ENCODE measurements at places on chromosomes 16 and 17.

- no peak for DNase-seq
Observed at GRCh38 chr17:51427856-51428255, 167.5 kb downstream of the UTP18 start.

GRCh38 chr16:81261049-81261648 is 22.7 kb downstream of the BCO1 start:
- peak; percentile 40 for DNase-seq

DNA sequence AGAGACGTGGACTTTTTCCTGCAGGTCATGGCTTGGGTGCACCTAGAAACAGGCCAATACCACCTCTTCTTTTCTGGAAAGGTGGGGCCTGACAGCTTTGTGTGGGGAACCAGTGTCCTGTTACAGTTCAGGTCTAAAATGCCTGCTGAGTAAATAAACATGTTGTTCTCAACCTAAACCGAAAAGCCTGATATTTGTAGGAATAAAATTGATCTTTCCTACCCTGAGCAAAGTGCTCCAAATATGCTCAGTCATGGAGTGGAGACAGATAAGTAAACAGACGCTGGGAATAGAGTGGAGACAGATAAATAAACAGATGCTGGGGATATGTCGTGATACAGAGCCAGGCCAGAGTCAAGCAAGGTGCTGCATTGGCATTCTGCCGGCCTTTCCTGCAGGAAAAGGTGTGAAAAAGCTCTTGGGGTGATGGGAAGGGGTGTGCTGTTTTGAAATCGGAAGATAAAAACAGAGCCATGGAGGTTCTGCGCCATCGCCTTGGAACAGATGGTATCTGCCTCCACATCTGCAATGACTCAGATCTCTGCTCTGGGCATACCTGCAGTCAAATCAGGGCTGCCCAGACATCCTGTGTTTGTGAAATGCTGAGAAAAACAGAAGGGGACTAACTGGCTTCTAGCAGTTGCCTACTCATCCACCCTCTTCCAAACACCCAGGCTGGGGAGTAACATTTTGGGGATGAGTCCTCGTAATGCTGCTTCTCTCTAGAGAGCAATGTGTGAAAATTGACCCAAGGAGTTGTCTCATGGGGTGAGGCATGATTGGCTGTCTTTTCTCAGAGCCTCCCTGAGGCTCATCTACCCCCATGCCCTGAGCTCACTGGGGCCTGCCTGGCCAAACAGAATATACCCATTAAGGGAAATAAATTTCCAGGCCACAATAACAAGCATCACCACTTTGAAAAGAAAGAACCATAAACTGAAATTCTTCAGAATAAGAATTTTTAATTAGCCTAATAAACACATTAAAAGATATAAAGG is 16.8 kb upstream of the TRPV2 start:
- peak; percentile 53 for DNase-seq

- DNase-seq: no peak
Observed at GRCh38 chr16:84948851-84949610, 62.3 kb downstream of the ZDHHC7 start.

- no peak for DNase-seq
Observed at GRCh38 chr17:39921323-39921722, 2.9 kb upstream of the GSDMB start.

DNA sequence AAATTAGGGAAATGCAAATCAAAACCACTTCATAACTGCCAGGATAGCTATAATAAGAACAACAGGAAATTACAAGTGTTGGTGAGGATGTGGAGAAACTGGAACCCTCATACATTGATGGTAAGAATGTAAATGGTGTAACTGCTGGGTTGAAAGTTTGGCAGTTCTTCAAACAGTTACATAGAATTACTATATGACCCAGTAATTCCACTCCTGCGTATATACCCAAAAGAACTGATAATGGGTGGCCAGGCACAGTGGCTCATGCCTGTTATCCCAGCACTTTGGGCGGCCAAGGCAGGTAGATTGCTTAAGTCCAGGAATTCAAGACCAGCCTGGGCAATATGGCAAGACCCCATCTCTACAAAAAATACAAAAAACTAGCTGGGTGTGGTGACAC is 4.5 kb upstream of the CMTM4 start:
- no peak for DNase-seq

GRCh38 chr17:74051348-74051747 is 152.1 kb upstream of the RPL38 start:
- no peak for DNase-seq

- DNase-seq: peak; percentile 97
Observed at GRCh38 chr16:75555213-75555706, 792 bp downstream of the TMEM231 start.

- DNase-seq: no peak
Observed at GRCh38 chr16:88023366-88023765, 72.1 kb downstream of the BANP start.

- no peak for DNase-seq
Observed at GRCh38 chr16:55534756-55535155, 25.9 kb downstream of the LPCAT2 start.

DNA sequence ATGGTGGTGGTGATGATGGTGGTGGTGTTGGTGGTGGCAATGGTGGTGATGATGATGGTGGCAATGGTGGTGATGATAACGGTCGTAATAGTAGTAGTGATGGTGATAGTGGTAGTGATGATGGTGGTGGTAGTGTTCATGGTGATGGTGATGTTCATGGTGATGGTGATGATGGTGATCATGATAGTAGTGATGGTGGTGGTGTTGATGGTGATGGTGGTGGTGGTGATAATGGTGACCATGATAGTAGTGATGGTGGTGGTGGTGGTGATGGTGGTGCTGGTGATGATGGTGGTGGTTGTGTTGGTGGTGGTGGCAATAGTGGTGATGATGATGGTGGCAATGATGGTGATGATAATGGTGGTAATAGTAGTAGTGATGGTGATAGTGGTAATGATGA is 68.0 kb downstream of the SOX9 start:
- DNase-seq: no peak

DNA sequence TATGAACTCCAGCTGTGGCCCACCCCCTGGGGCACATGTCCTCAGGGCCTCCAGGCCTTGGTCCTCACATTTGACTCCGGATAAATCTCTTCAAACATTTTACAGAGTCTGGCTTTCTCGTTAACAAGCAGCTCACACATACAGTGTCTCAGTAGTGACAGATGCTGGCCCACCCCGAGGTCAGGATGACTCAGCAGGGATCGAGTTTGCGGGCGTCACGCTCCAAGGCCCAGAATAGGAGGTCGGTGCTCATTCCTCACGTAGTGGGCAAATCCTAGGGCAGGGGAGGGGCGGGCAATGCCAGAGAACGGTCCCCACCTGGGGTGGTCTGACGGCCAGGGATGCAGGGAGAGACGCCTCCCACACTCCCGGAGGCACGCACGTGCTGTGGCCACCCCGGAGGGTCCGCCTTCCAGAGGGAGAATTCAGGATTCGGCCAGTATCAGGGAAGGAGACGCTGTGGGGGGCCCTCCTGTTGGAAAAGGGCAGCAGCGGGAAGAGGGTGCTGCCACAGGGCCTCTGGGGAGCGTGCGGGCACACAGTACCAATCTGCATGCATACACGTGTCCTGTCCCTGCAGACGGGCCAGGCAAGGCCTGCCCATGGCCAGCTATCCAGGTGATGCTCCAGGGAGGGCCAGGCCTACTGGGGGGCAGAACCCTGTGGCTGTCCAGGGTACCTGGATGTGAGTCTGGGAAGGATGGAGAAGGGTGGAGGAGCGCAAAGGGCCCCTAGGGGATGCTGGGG is 8.6 kb downstream of the SLC7A5 start:
- peak; percentile 87 for DNase-seq

DNA sequence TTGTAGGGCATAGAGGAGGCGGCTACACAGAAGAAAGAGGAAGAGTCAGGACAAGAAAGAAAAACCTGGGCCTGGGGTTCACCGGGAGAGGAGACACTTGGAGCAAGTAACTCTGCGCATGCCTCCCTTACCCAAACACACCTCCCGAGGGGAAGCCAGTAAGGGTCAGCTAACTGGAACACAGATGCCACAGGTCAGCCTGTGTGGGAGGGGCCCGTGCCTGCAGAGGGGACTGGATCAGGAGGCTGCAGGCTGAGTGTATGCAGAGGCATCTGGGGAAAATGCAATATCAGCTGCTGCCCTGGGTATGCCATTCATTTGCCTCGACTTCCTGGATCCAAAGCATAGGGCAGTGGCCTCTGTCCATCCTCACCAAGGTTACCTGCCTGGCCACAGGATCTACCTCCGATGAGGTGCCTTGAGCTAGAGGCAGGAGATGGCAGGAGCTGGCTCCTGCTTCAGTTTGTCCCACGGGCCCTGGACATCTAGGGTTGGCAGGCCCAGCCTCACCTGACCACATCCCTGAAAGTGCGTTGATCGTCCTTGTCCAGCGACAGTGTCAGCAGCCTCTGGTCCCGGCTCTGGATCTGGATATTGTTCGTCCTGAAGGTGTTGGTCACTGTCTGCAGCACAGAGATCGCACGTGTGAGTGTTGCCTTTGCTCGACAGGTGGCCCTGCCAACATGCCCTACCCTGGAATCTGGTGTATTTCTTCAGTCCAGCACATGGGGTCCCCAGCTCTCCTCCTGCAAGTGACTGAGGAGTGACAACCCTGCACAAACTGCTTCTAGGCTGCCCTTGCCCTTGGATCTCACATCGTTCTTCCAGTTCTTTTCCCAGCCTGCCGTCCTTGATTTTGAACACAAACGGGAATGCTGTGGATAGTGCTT is 4.6 kb upstream of the MFSD6L start:
- DNase-seq: no peak

GRCh38 chr17:31388770-31389656 is 2.5 kb upstream of the RAB11FIP4 start:
- DNase-seq: peak; percentile 54

DNA sequence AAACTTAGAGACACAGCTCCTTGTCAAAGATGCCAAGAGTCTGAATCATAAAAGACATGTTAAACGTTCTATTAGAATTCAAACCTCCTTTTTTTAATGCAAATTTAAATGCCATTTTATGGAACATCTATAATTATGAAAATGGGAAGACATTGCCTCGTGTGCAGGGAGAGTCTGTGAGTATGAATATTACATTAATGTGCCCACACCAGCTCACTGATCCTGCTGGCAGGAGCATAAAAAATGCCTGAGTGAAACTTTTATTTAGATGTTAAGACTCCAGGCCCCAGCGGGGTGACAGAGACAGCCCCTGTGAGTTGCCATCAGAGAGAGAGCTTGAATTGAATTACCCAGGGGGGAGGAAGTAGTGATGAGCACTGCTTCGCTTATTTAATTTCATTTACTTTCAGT is 84.8 kb downstream of the SNX11 start:
- peak; percentile 49 for DNase-seq

GRCh38 chr16:59385959-59386358 is 651.8 kb upstream of the GOT2 start:
- peak; percentile 63 for DNase-seq

- DNase-seq: no peak
Observed at GRCh38 chr17:48002916-48003416, 32.1 kb downstream of the CDK5RAP3 start.

DNA sequence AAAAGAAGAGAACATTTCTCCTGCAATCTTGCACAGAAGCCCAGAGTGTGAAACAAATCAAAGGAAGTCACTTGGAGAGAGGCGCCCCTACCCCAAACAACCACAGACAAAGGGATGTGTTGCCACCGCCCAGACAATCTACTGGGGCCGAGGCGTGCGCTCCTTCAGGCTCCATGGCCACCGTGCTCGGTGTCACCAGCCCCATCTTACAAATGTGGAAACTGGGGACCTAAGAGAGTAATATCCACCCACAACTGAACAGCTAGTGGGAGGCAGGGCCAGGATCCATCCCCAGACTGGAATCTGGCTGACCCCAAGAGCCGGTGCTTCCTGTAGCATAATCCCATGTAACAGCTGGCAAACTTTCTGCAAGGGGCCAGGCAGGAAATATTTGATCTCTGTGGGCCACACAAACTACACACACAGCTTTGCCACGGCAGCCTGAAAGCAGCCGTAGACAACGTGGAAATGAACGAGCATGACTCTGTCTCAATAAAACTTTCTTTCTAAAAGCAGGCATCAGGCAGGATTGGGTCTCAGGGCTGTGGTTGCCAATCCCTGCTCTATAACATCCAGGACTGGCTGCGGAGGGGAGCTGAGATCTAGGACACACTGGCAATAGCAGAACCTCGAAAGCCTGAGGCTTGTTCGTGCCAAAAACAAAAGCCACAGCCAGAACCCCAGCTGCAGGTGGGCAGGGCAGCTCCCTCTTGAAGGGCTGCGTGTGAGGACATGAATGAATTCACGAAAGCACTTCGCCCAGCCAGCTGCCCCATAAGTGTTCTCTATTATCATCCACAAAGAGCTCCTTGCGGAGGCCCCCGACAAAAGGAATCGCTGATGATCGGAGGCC is 26.6 kb upstream of the GINS2 start:
- DNase-seq: no peak

DNA sequence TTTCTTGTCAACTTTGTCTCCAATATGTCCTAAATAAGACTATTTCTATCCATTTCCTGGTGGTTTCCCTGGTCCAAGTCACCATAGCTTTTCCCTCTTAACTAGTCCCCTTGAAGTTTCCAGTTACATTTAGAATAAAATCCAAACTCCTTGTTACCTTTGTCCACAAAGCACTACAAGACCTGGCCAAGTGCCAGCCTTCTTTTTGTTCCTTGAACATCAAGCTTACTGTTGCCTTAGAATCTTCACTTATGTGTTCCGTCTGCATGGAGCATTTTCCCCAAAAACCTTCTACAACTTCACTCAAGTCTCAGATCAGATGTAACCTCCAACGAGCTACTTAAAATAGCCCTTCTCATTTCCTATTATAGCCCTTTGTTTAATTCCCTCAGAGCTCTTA is 101.4 kb downstream of the ITFG1 start:
- no peak for DNase-seq

DNA sequence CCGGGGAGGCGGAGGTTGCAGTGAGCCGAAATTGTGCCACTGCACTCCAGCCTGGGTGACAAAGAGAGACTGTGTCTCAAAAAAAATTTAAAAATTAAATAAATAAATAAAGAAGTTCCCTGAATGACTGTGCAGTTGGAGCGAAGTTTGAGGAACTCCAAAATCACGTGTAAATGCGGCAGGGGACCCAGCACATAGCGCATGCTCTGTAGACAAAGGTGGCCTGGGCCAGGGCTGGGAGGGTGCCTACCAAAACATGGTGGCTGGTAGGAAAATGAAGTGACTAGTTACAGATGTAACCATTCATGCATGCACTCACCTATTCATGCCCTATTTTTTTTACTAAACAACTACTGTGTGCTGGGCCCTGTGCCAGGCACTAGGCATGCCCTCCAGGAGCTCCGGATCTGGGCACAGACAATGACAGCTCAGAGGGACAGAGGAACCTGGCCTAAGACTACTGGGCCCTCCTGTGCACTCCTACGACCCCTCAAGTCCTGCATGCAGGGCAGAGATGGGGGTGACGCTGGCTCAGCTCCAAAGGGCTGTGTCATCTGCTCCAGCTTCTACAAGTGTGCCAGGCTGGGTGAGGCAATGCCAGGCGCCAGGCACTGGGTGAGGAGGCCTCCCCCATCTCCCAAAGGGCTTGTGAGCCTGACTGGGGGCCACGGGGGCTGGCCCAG is 65.3 kb downstream of the RMI2 start:
- DNase-seq: no peak

- peak; percentile 96 for DNase-seq
Observed at GRCh38 chr17:44108440-44109311, 14.8 kb downstream of the HDAC5 start.

GRCh38 chr16:56643080-56643778 is 4.8 kb downstream of the MT1A start:
- DNase-seq: peak; percentile 71

GRCh38 chr17:78986649-78987328 is 7.1 kb upstream of the LGALS3BP start:
- DNase-seq: peak; percentile 81

Measured in ELR (cell line).